ENCODE measurements at places on chromosomes 4 and X.

DNA sequence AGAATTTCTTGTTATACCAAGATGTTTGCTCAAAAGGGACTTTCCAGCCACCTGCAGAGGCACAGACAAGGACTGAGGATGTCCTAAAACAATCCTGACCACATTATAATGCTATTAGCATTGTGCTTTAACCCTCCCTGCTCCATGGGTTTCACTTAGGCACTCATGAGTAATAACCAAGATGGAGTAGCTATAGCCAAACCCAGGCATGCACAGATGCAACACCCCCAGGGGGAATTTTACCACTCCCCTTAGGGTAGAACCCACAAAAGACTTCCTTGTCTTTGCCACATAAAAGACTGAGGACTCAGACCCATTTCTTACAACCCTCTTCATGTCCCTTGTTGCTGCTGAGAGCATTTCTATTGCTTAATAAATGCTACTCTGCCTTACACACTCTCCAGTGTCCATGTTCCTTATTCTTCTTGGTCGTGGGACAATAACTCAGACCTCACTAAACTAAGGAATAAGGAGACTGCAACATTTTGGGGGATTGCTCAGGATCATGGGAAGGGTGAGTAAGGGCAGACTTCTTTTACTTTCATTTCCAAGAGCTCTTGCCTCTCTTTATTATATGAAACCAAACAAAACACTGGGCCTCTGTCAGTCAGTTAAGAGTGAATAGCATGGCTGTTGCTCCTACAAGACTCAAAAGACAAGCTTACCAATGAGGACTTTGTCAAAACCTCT is 103.5 kb downstream of the TECRL start:
- no peak for DNase-seq

GRCh38 chr4:124199755-124200154 is 512.8 kb downstream of the ANKRD50 start:
- DNase-seq = no peak

DNA sequence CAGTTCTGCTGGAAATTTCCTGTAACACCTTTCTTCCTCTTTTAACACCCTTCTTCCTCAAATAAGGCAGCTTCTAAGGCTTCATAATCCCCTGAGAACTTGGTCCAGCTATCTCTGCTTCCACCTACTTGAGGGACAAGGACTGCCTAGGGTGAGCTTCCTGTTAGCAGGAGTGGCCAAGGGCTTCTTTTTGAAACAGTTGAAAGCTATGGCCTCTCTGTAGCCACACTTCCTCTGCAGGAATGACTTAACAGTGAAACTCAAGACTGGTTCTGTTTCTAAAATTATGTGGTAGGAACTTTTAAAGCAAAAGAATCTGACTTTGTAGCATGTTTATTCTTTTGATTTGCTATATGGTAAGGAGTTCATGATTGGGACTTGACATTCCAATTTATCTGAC is 108.5 kb upstream of the WDR1 start:
- DNase-seq = no peak

DNA sequence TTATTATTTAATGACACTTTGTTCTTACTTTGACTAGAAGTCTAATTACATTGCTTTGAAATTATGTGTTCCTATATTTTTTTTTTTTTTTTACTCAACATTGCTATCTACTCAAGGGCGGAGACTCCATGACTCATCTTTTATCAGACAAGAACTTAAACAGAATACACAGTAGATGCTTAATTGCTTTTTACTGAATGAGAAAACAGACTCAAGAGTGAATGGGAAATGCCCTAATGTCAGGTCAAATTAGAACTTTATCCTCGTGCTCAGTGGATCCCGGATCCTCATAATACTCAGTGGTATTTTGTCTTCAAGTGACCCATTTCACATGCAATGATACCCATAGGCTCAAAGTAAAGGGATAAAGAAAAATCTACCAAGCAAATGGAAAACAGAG is 954.5 kb upstream of the IGFBP7 start:
- no peak for DNase-seq

DNA sequence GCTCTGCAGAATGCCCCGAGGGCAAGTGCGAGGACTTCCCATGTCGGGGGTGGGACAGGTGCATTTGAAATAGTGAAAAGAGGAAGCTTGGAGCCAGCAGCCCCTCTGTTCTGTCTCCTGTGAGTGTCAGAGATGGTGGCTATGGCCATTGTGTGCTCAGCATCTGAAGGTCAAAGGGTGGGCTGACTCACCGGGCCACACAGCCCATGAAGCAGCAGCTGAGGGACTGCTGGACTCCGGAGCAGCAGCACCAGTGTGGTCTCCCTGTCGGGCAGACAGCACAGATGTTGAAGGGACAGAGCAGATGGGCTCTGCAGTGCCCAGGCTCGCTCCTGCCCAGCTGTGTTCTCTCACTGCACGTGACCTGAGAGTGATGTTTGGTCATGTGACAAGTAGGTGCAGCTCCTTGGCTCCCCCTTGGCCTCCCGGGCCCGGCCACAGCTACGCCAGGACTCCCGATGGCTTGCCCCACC is 53.5 kb downstream of the TBC1D14 start:
- no peak for DNase-seq

DNA sequence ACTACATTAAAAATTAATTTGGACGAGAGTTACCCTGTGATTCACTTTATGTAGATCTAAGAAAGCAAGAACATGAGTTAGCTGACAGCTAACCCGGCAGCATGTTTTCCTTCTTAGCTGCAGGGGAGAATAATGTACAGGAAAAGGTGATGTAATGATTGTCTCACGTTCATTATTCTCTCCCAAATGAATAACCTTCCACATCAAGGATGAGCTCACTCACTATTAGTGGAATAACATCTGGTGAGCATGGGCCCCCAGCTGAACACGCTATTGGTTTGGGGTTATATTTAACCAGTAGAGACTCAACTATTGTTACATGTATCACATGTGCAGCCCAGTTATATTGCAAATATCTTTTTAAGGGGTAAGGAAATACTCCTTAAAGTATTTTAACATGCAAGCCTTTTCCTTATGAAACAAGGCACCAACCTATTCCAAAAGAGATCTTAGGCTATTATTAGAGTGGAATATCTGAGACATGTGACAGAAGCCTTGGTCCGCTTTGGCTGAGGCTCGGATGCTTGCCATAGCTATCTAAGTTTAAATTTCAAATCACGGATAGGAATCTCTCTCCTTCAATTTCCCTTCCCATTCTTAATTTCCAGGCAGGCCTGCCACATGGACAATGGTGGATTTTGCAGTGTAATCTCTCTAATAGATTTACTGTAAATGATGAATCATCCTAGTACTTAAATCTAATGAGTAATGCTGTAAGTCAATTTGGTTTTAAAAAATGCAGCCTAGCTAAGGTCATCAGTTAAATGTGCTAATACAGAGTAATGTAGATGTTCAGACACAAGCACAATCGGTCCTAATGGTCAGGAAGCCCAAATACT is 99.0 kb upstream of the OTUD4 start:
- DNase-seq = peak; percentile 89

DNA sequence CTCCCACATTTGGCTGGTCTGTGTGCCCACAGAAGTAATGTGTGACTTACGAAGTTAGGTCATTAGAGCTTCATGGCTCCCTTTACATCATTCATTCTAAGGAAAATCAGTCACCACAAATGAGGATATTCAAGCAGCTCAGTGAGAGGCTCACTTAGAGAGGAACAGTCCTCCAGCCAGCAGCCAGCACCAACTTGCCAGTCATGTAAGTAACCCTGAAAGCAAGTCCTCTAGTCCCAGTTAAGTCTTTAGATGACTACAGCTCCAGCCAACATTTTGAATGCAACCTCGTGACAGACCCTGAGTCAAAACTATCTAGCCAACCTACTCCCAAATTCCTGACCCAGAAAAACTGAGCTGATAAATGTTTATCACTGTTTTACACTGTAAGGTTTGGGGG is 71.3 kb downstream of the LRBA start:
- no peak for DNase-seq

DNA sequence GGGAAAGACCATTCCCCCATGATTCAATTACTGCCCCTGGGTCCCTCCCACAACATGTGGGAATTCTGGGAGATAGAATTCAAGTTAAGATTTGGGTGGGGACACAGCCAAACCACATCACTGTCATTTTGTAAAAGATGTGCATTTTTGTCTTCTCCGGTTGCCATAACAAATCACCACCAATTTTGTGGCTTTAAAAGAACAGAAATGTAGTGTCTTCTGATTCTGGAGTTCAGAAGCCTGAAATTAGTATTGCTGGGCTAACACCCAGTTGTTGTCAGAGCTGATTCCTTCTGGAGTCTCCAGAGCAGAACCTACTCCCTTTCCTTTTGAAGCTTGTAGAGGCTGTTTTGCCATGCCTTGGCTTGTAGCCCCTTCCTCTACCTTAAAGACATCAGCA is 54.1 kb upstream of the DHRSX start:
- peak; percentile 58 for DNase-seq

DNA sequence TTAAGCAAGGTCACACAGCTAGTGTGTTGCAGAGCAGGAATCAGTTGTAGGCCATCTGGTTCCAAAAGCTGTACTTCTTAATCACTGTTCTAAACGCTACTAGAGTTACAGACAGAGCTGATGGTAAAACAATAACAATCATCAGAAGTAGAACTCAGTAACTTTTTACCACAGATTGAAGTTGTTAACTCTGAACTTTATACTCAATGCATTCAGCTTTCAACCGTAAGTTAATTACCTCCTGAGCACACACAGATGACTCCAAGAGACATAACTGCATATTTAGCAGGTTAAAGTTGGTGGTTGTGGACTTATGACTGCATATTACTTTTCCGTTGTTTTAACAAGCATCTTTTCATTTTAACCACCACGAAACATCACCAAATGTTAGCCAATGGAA is 127.3 kb downstream of the PRSS12 start:
- no peak for DNase-seq

- peak; percentile 21 for DNase-seq
Observed at GRCh38 chrX:149830192-149830873, 48.6 kb downstream of the MAGEA9 start.

- no peak for DNase-seq
Observed at GRCh38 chrX:100477467-100477866, 67.4 kb upstream of the PCDH19 start.

DNA sequence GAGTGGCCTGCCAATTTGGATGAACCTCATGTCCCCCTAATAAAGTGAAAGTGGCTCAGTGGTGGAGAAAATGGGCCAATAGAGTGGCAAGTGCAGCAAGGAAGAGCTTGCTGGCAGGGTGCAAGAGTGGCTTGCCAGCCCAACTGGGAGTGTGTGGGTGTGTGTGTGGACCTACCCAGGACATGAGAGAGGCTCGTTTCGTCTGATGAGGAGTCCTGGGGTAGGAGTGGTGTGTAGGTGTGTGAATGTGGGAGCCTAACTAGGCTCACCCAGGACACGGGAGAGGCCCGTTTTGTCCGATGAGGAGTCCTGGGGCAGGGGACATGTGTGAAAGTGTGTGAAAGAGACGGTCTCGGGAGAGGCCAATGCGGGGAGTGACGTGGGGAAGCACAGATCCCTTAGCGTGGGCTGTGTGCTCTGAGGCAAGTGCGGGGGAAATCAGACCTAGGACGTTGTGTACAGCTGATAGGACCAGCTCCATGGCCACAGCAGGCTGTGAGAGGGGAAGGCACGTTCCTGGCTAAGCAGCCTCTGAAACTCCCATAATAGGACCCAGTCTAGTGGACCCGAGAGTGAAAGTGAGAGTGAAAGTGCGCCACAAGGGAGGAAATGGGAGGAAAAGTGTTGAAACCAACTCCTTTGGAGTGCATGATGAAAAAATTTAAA is 5.3 kb downstream of the GAGE10 start:
- peak; percentile 12 for DNase-seq

DNA sequence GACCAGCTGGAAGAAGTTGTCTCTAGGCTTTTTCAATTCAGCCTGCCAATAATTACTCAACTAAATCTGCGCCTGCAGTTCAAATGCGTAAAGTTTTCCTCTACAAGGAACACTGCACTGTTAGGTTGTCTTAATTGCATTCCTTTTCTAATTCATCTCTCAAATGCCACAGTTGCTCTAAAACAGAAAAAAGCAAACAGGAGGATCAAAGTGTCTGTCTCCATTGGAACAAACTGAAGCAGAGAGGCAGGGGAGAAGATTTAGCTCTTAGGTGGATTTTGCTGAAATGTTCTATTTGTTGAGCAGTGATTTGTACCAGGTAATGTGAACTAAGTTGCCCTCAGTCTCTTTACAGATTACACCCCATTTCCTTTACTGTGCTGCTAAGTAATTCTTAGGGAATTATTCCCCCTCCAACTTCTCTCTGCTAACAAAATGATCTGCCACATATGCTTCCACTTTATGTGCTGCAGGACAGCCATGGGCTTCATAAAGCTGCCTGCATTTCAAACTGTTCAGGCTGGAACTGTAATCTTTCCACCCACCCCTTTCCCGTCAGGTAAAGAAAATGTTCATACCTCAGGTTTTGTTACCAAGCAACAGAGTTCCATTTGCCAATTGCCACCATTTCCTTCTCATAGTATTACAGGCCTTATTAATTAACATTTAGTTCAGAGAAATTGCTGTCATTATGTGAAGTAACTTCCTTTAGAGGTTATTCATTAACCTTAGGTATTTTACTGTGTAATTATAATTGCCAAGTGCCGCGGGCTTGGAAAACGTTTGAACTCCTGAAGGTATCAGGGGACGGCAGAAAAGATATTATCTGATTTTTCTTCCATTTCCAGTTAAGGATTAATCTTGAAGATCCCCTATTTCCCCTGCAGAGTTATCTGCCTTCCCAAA is 149.3 kb downstream of the SPRY1 start:
- peak; percentile 4 for DNase-seq

DNA sequence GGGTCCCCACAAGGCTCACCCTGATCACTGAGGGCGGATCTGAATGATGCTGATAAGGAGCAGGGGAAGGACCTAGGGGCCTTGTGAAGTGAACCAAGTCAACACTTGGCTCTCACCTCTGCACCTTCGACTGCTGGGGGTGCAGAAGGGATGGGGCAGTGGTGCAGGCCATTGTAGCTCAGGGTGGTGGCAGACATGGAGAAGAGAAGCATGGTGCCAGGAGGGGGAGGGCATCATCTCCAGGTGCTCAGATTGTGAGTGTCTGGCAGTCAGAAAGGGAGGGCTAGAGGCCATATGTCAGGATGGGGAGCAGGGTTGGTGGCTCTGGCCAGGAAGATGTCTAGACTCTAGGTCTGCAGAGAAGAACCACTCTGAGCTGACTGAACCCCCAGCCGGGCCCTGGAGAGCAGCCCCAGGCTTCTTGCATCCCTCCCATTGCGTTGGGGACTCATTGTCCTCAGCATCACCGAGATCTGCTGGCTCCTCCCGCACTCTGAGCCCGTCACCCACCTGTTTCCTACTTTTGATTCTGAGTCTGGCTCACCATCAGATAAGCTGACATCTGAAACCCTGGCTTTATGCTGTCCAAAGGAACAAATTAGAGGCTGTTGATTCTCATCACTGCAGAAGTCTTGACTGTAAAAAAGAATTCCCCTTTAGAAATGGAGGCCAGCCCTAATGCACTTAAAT is 3.8 kb downstream of the APLN start:
- no peak for DNase-seq

DNA sequence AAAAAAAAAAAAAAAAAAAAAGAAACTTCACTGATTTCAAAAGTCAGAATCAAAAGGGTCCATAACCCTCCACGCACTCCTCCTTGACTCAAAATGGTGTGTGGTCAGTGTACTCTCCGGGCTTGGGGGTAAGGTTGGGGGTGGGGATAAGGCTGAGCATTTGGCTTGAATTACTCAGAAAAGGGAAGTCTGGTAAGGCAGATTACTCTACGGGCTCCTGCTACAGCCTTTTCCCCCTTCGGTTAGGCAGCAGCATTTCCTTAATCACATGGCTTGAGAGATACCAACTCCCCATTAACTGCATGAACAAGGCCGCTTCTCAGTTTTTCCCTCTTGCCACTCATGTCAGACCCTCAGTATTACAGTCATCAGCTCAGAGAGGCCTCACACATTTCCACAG is 135.4 kb upstream of the DUSP21 start:
- no peak for DNase-seq

Data from AG10803 (cell line).